NCI-H524 (cell line): ENCODE measurements at places on chromosomes 7 and 10.
A peak's percentile ranks its signal among the peaks of the same experiment; 100 is the strongest.

DNA sequence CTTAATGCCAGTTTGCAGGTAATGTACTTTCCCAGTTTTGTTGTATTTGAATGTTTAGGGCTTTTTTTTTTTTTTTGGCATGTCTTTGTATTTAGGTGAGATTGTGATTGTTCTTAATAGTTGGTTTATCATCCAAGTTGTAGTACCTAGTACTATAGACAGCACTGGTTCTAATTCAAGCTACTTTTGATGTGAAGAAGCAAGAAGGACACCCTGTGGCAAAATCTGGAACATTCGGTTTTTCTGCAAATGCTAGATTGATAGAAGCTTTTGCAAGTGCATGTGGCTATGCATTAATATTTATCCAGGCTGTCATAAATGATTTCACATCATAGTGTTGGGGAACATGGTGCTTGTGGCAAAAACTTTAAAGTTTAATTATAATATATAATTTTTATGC is 248.9 kb downstream of the FOXP2 start:
- DNase-seq: peak; percentile 63

GRCh38 chr7:85828614-85829013 is 641.8 kb upstream of the SEMA3D start:
- DNase-seq: no peak

DNA sequence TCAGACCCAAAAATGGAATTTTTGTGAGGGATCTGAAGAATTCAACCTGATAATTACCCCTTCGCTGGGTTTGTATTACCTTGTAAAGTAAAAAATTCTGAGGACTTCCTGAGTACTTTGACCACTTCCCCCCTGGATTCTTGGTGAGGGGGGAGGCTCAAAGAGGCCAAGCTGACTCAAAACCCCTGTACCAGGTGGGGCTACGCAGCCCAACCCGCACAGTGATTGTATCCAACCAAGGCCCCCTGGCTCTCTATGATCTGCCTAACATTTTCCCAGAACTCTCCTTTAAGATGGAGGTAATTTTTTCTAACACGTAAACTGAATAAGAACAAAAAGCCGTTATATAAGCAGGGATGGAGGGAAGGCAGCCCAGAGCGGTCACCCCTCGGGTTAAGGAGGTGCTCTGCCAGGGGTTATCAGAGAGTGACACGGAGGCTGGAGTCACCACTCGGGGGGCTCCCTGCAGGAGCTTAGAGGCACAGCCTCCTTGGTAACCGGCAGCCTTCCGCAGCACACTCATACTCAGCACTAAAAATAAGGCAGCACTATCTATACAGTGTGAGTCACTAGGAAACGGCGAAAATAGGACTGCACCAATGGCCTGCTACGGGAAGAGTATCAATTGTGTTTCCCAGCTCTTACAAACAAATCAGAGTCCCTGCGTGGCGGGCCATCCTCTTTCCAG is 255.4 kb downstream of the ELMO1 start:
- no peak for DNase-seq

DNA sequence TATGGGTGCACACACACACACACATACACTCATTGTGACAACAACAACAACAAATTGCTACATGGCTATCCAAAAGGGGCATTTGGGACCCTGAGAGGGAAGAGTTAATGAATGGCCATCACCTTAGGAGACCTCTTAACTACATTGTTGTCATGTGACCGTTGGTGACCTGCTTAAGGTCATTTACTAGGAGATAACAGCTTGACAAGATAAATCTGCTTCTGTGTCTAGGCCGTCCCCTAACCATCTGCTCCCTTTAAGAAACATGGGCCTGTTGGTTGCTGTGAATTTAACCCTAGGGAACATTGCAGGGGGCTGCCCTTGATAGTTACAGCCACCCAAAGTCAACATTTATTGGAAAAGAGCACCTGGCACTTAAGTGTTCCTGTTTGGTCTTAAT is 29.7 kb downstream of the C1QL3 start:
- DNase-seq: peak; percentile 76

GRCh38 chr7:100466653-100467605 is 2.9 kb upstream of the SPACDR start:
- DNase-seq: no peak

GRCh38 chr10:14554491-14555205 is 220.0 kb downstream of the FAM107B start:
- DNase-seq: no peak

GRCh38 chr10:14612873-14613587 is 161.7 kb downstream of the FAM107B start:
- no peak for DNase-seq

- DNase-seq: no peak
These were observed 4.4 kb upstream of the PDLIM1 start for GRCh38 chr10:95295031-95295755.

- no peak for DNase-seq
These were observed 281.5 kb upstream of the PHYHIPL start for GRCh38 chr10:58894929-58895328.

GRCh38 chr7:122412441-122412840 is 107.9 kb upstream of the FEZF1 start:
- DNase-seq: no peak

DNA sequence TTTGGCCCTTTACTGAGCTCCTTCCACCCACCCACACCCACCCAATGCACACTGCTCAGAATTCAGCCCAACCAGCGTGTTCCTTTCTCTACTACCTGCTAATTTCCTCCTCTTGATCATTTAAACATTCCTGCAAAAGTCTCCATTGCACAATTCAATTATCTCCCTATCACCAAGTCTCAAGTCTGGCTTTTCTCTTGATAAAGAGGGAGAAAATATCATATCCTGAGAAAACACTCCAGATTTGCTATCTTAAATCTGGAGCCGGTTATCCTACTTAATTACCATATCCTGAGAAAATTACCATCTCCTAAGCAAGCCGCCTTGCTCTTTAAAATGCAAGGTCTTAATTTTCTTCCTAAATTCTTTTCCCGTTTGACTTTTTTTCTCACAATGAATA is 505.5 kb downstream of the XPNPEP1 start:
- no peak for DNase-seq

GRCh38 chr10:104045151-104046089 is 40.3 kb downstream of the COL17A1 start:
- DNase-seq: peak; percentile 13

DNA sequence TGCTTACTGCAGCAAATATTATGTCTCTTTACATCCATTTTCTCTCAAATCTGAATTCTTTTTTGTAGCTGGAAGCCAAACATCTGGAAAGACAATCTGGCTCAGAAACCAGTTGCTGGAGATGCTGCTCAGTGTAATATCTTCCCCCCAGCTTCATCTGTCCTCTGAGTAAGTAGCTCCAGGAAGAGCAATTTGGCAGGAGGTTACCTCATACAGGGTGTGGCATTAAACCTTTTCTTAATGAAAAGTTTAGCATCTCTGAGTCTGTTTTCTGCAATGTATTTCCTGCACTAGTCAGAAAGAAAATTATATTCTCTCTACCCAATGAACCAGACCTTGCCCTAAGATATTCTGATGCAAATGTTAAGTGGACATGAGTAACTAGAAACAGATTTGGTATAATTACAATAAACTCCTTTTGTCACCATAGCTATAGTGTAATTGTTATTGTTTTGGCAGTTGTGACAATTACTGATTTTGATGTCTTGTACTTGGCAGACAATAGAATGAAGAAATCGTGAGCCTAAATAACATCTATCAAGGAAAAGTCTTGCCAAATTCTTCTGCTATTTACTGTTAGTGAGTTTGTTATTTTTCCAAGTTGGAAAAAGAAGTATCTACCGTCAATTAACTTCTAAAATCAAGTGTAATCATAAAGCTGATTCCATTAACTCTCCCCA is 123.3 kb downstream of the WDFY4 start:
- DNase-seq: no peak
